Activated CD4-positive, CD25-positive, alpha-beta regulatory T cell treated with anti-CD3 and anti-CD28 coated beads, Interleukin-2, amount 50 U/mL, for 72 hours (primary cell): ENCODE measurements at places on chromosomes 5 and 9.

GRCh38 chr5:73387149-73387591 lies 61.4 kb downstream of the FOXD1 start:
- DNase-seq, result no peak

DNA sequence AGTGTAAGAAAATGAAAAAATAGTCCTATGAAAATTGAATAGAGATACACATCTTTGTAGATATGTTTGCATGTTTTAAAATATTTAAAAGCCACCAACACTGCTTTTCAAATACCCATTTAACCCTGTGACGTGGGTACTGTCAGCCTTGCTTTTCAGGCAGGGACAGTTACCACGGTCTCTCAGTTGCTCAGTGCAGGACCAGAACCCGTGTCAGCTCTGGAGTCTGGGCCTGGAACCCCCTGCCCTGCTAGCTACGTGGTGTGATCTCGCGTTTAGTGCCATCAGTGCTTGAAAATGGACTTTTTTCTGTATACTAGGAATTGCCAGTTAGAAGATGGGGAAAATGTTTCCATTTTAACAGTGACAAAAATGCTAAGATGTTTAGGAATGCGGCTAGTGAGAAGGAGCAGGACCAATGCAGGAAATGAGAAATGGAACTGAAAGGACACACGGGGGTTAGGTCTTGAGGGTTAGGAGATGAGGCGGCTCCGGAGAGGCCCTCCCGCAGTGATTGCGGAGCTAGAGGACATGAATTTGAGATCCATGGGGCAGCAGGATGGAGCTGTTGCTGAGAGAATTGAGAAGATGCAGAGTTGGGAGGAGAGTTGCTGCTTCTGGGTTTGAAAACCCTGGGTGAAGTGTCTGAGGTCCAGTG lies 13.7 kb downstream of the RNU6ATAC start:
- DNase-seq, result no peak

DNA sequence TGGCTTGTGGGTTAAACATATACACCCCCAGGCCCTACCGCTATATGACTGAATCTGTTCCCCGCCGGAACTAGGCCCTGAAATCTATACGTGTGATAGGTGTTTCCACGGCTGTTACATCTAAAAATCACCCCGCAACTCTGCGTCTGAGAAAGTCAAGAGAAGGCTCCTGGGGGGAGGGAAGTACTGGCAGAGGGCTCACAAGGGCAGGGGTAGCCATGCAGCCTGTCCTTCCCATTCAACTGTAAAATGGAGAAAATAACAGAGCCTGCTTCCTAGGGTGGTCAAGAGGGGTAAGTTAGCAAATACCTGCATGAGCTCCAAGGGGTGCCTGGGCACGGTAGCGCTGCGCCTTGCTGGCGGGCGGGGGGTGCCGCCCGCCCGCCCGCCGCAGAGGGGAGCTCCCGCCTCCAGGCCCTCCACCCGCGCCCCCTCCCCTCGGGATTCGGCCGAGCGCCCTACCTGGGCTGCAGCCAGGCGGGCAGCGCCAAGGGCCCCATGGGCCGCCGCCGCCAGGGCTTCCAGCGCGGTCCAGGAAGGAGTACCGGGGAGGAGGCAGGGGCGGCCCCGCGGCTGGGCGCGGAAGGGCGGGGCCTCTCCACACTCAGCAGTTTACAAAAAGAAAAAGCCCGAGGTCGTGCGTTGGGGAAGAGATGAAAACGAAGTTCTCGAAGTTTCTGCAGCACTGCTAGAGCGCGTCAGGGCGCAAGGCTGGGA lies at the start of gene HACD4:
TSS of gene HACD4 (minus strand) at position 550 of the 717 bp plus-strand sequence. CDS start at position 500, 50 bp downstream.
- peak; percentile 69 for DNase-seq

DNA sequence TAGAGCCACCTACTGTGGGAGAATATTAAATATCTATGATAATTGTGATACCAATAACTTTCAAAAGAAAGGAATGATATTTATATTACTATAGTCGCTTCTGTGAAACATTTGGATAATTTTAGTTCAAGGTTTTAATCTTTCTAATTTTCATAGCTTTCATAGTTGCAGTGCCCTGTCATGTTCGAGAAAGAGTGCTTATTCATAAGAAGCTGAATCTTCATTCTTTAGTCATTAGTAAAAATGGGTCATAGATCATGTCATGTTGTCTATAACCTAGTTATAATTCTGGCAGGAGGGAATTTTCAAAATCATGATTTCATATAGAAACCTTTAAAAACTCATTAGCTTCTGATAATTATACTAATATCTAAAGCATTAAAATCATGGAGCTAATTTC lies 685.6 kb downstream of the CETN3 start:
- no peak for DNase-seq

GRCh38 chr5:126645132-126645531 lies 44.4 kb downstream of the PHAX start:
- DNase-seq, result no peak
